D341Med (cell line): ENCODE measurements at places on chromosomes 1 and 21.
A peak's percentile ranks its signal among the peaks of the same experiment; 100 is the strongest.

GRCh38 chr1:204319462-204319861, 40.3 kb downstream of the PLEKHA6 start:
- DNase-seq = no peak

GRCh38 chr1:106268070-106268469, 788.4 kb upstream of the PRMT6 start:
- DNase-seq = peak; percentile 41

GRCh38 chr1:162381941-162382750, 618 bp downstream of the C1orf226 start:
- DNase-seq = no peak

GRCh38 chr1:43267818-43268425, 1.9 kb upstream of the TMEM125 start:
- DNase-seq = no peak

DNA sequence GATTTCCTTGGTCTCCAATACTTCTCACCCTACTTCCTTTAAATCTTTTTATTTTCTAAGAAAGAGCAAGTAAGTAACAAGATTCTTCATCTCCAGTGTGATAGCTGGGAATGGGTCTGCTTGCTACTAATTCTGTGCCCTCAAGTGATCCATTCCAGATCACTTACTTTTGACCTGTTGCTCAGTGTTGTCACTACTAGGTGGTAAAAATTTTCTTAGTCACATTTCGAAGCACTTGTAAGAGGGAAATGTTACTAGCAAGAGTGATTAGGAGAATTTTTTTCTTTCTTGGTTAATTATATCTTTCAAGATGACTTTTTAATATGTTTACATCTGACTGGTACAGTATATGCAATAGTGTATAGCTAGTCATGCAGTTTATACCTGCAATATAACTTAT, 2.2 kb downstream of the UBAP2L start:
- DNase-seq = no peak

DNA sequence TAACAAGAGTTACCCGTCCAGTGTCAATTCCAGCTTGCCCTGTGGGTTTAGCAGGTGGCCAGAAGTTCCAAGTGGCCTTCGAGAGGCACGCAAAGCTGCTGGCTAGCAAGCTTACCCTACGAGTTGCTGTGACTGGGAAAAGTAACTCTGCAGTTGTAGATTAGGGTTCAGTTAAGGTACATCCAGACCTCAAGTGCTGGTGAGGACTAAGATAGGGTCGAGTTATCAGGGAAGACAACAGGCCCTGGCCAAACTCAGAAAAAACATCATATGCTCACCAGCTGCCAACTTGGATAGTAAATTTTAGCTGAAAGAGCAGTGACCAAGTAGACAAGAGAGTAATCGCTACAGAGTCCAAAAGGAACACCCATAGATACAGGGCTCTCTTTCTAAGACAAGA, 27.7 kb upstream of the LRRC7 start:
- DNase-seq = no peak

GRCh38 chr1:80251591-80251990, 1245.1 kb upstream of the ADGRL4 start:
- DNase-seq = no peak

DNA sequence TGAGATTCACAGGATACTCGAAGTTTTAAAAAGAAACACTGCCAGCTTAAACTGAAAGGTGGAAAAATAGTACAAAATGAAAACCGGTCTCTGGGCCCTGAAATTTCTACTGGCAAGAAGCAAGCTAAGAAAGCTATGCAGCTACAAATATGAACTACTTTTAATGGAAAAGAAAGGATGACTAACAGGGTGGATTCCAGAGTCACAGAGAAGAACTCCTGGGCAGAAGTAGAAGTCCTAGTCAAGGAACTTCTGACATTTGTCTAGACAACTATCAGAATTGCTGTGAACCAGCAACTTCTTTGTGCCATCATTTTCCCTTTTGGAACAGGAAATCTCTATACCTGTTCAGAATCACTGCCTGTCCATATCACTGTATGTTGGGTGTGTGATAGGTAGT, 38.1 kb downstream of the CD160 start:
- DNase-seq = no peak

DNA sequence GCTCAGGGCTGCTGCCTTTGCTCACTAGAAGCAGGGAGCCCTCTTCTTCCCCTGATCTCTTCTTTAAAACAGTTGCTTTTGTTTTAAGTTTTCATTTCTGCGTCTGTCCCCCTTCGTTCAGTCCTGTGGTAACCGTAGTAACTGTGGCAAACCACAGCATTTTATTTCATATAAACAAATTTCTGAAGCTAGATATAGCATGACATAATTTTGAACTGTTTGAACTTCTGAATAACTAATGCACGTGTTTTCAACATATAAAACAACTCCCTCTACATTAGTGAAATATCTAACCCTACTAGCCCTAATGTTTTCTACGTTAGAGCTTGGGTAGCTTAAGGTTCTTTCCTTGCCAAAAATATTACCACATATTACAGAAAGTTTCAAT, 104.6 kb downstream of the DISP1 start:
- DNase-seq = no peak

DNA sequence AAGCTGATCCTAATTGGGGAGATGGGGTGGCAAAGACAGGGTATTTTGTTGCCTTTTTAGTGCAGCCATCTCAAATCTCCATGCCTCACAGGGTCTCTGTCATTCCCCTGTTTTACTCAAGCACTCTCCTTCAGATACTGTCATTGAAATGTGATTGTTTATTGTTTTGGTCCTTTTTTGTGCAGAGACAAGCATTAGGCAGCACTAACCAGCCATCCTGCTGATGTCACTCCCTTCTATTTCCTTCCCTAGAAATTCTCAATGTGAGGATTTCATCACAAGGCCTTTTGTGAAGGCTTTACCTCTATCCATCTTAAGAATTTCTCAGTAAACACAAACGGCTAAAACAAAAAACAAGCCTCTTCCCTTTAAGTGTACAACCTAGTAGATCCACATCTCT, 34.7 kb downstream of the OR10J5 start:
- DNase-seq = no peak

- no peak for DNase-seq
These were observed 375.3 kb downstream of the USH2A start for GRCh38 chr1:216047811-216048572.
